ENCODE measurements at places on chromosomes 1 and 21.
A peak's percentile ranks its signal among the peaks of the same experiment; 100 is the strongest.

- DNase-seq = no peak
These were observed 6.2 kb downstream of the ZMYM1 start for GRCh38 chr1:35085421-35085820.

DNA sequence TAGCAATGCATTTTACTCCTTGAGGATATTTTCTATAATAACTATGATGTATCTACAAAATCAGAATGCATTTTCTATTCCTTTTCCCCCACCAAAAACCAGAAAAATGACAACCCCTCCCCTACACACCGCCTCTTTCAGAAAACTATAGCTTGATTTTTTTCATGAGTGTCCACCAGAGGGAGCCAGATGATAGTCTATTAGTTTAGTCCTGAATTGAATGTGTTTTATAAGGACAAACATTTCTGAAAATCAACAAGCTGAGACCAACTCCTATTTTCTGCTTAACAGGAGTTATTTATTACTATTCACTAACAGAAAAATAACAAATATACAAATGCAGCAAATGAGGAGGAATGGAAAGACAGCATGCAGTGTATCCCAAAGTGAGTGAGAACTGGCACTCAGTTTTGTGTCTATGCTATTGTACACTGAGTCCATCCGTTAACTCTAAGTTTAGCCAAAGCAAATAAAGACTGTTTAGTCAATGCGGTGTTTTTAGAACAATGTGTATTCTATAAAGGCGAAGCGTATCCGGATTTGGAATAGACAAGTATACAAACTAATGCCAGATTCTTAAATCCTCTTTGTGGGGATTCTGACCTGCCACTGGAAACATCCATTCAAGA, 182.6 kb downstream of the VAV3 start:
- peak; percentile 35 for DNase-seq

- no peak for DNase-seq
These were observed 28.5 kb downstream of the WNT4 start for GRCh38 chr1:22114083-22115012.

- DNase-seq = no peak
These were observed 129.2 kb downstream of the NUF2 start for GRCh38 chr1:163450986-163451385.

- DNase-seq = no peak
These were observed 562.6 kb downstream of the PTPRU start for GRCh38 chr1:29798699-29799566.

DNA sequence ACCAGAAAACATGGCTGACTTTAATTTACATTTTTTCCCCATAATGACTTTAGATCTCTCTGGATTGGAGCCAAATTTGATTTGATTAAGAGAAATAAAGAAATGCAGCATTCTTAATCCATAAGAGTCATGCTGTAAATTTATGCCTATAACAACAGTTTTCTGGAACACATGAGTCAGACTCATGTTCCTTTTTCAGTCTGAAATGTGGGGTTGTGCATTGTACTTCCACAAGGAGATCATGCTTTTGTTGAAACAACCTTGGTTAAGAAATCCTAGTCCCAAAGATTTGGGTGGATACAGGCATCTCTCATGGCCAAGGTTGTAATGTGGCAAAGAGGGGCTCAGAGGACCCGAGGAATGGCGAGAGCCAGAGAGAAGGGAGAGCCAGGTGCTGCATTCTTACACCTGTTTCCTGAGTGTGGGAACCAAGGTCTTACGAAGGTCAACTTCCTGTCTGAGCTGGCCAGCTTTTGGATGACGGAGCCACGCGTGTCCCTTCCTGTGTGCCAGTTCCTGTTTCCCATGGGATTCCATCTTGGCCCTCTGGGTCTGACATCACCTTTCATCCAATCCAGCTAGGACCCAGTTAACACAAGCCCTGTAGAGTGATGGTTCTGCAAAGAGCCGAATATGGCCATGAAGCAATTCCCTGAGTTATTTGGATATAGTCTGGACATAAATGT, 23.1 kb downstream of the CLDN14 start:
- DNase-seq = no peak

GRCh38 chr1:46005594-46005993, 126.8 kb downstream of the PIK3R3 start:
- DNase-seq = no peak

GRCh38 chr1:78543941-78544643, 53.3 kb downstream of the PTGFR start:
- no peak for DNase-seq

DNA sequence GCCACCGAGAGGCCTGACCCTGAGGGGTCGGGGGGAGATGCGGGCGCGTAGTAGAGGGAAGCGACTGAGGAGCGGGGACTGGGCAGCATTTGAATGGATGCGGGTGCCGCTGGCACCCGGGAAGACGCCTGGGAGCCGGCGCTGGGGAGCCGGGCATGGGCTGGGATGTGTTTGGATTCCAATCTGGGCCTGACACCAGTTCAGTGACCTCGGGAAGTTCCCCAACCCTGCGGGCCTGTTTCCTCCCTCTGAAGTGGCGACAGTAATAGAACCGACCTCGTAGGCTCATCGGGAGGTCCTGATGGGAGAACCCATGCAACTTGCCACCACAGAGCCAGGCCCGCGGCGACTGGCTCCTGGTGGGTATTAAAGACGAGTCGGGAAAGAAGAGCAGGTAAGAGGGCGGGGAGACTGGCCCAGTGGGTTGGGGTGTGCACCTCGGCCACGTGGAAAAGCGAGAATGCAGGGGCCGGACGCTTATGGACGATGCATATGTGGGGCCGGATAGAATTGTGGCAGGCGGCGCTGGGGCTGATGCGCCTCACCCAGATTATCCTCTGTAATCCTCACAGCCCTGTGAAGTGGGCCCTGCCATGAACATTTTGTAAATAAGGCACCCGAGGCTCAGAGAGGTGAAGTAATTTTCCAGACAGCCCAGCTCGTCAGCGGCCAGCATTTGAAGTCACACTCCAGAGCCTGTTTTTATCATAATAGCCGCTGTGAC, 105.8 kb downstream of the SLC16A1 start:
- DNase-seq = no peak

- no peak for DNase-seq
These were observed 26.8 kb downstream of the PPP2R5A start for GRCh38 chr1:212311836-212312497.

GRCh38 chr1:60055336-60055735, 18.2 kb downstream of the C1orf87 start:
- no peak for DNase-seq

GRCh38 chr21:38712071-38712470, 93.7 kb upstream of the ETS2 start:
- DNase-seq = peak; percentile 32

- DNase-seq = no peak
These were observed 51.9 kb downstream of the NR5A2 start for GRCh38 chr1:200079232-200079940.

DNA sequence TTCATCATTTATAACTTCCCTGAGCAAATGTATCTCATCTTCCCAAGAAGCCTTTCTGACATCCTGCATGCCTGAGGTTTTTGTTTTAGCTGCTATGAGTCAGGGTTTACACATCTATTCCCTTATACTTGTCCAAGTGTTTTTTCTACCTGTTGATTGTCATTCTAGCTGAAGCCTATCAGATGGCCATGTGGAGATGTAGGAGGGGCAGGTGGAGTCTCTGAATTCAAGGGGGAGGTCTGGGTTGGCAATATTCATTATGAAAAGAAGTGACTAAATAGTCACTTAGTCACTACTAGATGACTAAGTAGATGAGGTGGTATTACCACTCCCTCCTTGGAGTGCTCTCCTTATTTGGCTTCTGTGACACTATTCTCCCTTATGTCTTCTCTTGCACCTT, 52.4 kb downstream of the XCL1 start:
- peak; percentile 39 for DNase-seq

GRCh38 chr21:8994640-8995511, 1526.5 kb upstream of the TPTE start:
- no peak for DNase-seq

- no peak for DNase-seq
These were observed 2.7 kb downstream of the PDE9A start for GRCh38 chr21:42655796-42656770.

- DNase-seq = no peak
These were observed 39.7 kb upstream of the MAP10 start for GRCh38 chr1:232765542-232765941.

DNA sequence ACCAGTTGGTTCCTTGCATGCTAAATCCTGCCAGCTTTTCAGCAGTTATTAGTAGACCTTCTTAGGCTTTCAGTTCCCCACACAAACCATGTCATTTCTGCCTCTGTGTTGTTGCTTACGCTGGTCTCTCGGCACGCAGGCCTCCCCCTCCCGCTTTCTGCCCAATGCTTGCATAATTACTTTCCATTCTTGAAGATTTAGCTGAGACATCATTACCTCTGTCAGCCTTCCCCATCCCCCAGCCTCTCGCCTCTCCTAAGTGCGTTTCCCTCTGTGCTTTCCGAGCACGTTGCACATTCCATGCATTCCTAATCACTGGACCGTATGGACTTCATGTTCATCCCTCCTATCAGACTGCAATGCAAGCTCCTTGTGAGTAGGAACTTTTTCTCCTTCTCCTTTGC, 26.8 kb downstream of the TSHB start:
- no peak for DNase-seq

- no peak for DNase-seq
These were observed 4.5 kb upstream of the FNBP1L start for GRCh38 chr1:93443454-93443853.

GRCh38 chr21:19256934-19257660, 853.5 kb upstream of the TMPRSS15 start:
- no peak for DNase-seq

DNA sequence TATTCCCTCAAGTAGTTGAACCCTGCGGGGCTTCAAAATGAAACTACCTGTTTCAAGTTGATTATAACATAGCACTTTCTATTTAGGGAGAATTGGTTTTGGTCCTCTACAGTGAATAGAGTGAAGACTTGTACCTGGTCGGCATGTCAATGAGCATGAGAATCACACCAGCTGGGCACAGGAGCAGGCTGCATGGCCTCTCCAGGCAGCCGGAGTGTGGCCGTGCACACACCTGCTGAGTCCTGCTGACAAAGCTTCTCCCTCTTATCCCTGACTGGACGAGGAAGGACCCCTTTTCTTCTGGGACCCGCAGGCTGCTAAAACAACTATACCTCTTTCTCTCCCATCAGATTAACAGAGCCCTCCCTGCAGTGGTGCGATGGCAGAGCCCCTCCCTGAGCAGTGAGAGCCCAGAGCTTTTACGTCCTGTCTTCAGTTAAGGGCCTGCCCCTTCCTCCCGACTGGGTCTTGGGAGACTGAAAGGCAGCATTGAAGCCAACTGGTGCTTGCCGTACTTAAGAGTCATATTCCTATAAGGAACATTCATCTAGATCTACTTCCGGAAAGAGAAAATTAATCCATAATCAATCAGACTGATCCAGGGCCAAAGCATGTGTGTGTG, 124.9 kb downstream of the CAPN8 start:
- no peak for DNase-seq

DNA sequence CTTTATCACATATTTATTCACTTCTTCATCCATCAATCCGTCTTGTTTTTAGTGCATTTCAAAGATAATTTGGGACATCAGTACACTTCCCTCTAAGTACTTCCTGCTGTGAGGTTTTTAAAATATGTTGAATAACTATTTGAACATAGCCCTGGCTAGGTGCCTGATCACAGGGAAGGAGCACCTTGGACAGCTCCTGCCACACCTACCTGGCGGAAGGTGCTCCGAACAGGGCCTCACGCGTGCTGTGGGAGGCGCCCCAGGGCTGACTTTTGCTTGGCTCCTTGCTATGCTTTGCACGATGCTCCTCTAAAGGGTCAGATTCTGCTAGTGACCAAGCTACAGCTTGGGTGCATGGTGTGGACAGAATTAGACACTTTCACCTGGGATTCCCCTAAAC, 4.9 kb upstream of the ATXN7L2 start:
- DNase-seq = peak; percentile 68

DNA sequence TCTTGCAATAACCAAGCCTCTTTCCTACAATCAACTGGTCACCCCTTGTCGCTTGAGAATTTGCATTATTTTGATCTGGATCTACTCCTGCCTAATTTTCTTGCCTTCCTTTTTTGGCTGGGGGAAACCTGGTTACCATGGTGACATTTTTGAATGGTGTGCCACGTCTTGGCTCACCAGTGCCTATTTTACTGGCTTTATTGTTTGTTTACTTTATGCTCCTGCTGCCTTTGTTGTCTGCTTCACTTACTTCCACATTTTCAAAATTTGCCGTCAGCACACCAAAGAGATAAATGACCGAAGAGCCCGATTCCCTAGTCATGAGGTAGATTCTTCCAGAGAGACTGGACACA, 743 bp downstream of the GPR52 start:
- no peak for DNase-seq

DNA sequence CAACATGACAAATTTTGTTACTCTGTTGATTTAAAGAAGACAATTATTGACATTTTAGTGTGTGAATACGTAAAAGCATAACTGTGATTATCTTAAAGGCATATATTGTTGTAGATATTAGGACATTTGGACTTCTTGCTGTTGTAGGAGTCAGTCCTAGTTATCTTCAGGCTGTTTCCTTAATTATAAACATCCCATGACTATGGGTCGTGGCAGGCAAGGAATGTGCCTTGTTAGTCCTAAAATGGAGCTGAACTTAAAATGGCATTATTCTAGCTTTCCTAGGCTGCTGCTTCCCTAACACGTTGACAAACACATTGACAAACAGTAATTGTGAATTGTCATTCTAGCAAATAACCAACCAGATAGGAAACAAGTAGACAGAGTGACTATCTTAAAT, 4.4 kb upstream of the MPZL1 start:
- no peak for DNase-seq

GRCh38 chr1:232386721-232387510, 243.0 kb downstream of the SIPA1L2 start:
- DNase-seq = no peak

GRCh38 chr1:234683861-234684632, 74.1 kb upstream of the IRF2BP2 start:
- no peak for DNase-seq

DNA sequence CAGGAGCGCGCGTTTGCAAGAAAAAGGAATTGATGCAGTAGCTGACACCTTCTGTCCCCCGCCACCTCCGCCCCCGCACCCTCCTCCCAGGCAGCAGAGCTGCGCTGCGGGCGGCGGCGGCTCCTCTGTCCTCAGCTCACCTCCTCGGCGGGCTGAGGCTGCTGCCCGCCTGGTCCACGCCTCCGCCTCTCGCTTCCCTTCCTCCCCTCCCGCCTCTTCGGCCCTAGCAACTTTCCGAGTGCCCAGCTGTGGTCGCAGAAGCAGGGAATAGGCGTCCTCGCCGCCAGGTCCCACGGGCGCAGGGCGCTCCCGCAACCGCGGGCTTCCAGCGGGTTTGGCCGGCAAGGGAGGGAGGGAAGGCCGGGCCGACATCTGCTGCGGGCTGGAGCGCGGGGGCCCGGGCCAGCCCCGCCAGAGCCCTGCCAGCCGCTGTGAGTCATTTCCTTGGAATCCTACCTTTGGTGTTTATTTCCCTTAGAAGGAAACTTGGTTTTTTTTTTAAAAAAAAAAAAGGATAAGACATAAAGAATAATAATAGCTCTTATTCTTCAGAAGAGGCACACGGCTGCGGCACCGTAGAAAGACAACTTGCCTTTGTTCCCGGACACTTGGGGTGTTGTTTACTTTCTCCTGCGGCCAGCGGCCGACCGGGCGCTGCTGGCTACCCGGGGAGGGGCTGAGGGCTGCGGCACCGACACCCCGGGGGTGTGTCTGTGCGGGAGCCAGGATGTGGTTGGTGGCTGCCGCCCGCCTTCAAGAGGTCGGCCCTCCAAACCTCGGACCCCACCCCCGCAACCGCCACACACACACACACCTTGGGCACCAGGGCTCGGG, 1.1 kb downstream of the SERTAD4 start:
- DNase-seq = peak; percentile 69
